ENCODE measurements at places on chromosomes 3 and 15.

GRCh38 chr3:195911946-195912270 lies 3.6 kb upstream of the TNK2 start:
- no peak for DNase-seq

DNA sequence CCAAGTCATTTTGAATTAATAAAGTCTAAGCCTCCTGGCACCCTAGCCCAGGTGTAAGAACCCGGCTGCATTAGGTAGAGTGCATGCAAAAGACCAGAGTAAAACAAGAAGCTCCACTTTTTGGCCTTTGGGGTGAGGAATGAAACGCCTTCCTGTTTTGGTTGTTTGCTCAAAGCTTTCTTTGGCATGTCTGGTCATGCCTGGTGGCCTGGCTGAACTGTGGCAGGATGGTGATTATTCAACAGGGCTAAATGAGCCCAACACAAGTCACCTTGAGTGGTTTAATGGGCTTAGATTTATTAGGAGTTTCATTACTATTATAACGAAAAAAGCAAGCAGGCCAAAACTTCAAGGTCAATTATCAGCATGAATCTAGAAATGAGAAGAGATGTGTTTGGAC lies 40.9 kb upstream of the LDHAL6B start:
- DNase-seq = no peak

DNA sequence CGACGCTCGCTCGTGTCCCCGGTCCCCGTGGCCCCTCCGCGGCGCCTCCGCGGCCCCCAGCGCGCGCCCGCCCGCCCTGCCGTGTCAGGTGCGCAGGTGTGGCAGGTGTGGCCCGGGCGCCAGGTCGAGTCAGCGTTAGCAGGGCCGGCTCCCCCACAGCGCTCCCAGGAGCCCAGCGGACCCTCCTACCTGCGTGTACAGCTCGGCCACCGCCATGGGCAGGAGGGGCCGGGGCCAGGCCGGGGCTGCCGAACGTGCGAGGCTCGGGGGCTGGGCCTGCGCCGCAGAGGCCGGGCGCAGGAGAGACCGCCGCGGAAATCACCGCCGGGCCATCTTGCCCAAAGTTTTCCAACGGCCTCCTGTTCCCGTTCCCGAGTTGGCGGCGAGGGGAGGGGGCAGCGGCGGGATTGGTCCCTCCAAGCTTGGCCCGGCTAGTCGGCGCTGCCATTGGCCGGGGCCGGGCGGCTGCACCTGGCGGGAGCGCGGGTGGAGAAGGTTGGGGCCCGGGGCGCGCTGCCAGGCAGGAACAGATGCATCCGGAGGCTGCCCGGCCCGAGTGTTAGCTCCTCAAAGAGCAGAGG lies at the start of gene MYO5C:
Gene MYO5C, minus strand, starts transcription at position 384 of the 581 bp plus-strand sequence. Its CDS starts 168 bp downstream, at position 216.
- DNase-seq = no peak

DNA sequence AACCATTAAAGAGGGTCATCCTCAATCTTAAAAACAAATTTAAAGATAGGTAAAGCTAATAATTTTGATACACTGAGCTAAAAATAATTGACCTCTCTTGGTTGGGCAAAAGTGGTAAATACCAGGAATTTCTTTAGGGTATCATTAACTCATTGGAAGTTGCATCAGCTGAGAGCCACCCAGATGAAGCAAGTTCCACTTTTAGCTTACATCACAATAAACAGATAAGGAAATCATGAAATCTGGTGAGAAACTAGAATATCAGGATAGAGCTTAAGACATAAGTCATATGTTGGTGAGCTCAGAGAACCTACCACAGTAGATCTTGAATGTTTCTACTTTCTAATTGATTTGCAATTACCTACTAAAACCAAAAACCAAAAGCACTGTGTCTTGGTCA lies 97.4 kb upstream of the SLC2A2 start:
- no peak for DNase-seq

GRCh38 chr3:125318167-125318865 lies 56.8 kb downstream of the ZNF148 start:
- no peak for DNase-seq

Data from HS-27A (cell line).